ENCODE measurements at places on chromosomes 4 and X. TPM values are rescaled to one million over a fixed set of nuclear protein-coding genes. Genes with fewer than 3 reads are reported as not detected.

- no peaks in the 10 kb centered on the region for H3K27me3 ChIP-seq
- no peak overlapping the region for H3K27ac ChIP-seq
- no peak for DNase-seq
- H3K36me3 ChIP-seq = no peaks in the 10 kb centered on the region
These were observed 21.6 kb upstream of the WDR17 start for GRCh38 chr4:176043838-176044588.

GRCh38 chr4:151291485-151291884 is 14.5 kb downstream of the PRSS48 start:
- no peak for DNase-seq
- no peaks in the 10 kb centered on the region for H3K27me3 ChIP-seq
- no peak overlapping the region for H3K27ac ChIP-seq

DNA sequence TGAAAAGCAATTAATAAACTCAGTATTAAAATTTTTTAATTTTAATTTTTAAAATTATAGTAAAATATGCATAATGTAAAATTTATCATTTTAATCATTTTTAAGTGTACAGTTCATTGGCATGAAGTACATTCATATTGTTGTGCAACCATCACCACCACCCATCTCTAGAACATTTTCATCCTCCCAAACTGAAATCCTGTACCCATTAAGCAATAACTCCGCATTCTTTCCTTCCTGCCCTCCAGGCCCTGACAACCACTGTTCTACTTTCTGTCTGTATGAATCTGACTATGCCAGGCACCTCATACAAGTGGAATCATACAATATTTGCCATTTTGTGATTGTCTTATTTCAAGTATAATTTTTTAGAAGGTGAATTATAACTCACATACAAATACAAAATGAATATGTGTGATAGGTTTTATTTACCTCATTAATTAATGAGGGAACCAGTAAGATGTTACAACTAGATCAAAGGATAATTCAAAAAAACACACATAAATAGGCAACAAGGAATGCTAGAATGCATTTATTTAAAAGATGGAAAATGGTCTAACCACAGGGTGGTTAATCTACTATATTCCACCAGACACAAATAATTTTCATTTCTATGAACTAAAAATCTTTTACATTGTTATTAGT is 13.1 kb upstream of the AFF1 start:
- no peak for DNase-seq
- H3K4me1 ChIP-seq = no peaks in the 10 kb centered on the region
- H3K27me3 ChIP-seq = no peaks in the 10 kb centered on the region
- H3K36me3 ChIP-seq = peaks cover 9% of the 10 kb centered on the region

DNA sequence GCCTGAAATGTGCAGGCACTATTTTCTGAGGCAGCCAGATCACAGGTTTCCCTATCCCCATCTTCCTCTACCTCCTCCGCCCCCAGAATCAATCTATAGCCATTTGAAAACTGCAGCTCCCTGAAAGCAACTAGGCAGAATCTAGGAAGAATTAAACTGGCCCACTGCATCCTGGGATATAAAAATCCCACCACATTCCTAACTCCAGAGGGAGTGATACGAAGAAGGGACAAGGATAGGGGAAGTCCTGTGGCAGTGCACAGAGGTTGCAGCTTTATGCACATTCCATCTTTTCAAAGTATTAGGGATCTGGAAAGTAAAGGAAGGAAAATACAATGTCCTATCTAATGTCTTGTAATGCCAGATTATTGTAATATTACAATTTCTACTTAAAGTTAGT is 18.3 kb upstream of the HERC3 start:
- H3K27me3 ChIP-seq = no peaks in the 10 kb centered on the region
- no peaks in the 10 kb centered on the region for H3K4me1 ChIP-seq
- H3K36me3 ChIP-seq = no peaks in the 10 kb centered on the region
- no peak for DNase-seq
- no peak overlapping the region for H3K27ac ChIP-seq

- no peaks in the 10 kb centered on the region for H3K27me3 ChIP-seq
- no peaks in the 10 kb centered on the region for H3K36me3 ChIP-seq
- H3K27ac ChIP-seq = no peak overlapping the region
- H3K4me3 ChIP-seq = no peak overlapping the region
These were observed 306.3 kb upstream of the PPARGC1A start for GRCh38 chr4:24195991-24196736.

DNA sequence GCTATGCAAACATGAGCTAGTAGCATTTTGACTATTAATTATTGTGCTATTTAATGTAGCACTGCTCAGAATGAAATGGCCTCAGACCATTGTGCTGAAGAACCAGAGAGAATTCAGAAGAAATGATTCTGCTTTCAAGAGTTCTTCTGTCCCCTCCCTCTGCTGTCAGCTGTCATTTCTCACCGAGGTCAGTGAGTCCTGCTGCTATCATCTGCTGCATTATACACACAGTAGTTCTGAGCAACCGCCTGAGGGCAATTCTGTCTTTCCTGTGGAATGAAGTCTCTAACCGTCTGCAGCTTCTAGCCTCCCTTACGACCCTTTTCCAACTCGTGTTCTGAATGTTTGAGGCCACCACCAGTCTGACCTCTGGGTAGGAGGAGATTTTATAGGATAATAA is 249.4 kb downstream of the HNRNPD start:
- H3K4me3 ChIP-seq = no peak overlapping the region
- H3K4me1 ChIP-seq = no peaks in the 10 kb centered on the region
- no peak overlapping the region for H3K27ac ChIP-seq
- no peak for DNase-seq
- H3K36me3 ChIP-seq = no peaks in the 10 kb centered on the region
- H3K27me3 ChIP-seq = no peaks in the 10 kb centered on the region

DNA sequence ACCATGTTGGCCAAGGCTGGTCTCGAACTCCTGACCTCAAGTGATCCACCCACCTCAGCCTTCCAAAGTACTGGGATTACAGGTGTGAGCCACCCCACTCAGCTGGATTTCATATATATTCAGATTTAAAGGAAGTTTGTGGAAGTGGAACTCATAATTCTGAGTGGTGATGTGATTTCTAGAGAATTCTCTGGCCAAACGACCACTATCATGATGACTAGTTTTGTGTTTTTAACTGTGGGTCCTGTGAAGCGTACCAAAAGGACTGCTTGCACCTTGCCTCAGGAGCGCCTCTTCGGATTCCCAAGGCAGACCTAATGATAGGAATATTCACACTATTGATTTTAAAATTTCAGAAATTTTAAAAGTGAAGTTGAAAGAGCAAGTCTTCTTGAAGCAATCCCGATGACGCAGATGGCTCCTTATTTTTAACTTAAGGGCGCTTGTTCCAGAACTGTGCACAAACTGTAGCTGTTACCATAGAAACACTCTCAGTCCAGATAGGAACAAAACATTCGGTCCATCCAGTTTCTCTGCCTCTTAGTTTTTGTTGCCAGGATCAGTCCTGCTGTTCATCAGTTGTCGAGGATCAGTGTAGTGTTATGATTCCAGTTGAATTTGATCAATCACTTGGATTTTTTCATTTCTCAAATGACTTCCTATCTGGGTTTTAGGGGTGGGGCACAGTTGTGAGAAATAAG is 51.7 kb upstream of the CLCN4 start:
- H3K27me3 ChIP-seq = no peaks in the 10 kb centered on the region
- no peak overlapping the region for H3K4me3 ChIP-seq
- peak overlapping the region; percentile 69 for H3K27ac ChIP-seq
- DNase-seq = peak; percentile 75
- H3K36me3 ChIP-seq = no peaks in the 10 kb centered on the region

DNA sequence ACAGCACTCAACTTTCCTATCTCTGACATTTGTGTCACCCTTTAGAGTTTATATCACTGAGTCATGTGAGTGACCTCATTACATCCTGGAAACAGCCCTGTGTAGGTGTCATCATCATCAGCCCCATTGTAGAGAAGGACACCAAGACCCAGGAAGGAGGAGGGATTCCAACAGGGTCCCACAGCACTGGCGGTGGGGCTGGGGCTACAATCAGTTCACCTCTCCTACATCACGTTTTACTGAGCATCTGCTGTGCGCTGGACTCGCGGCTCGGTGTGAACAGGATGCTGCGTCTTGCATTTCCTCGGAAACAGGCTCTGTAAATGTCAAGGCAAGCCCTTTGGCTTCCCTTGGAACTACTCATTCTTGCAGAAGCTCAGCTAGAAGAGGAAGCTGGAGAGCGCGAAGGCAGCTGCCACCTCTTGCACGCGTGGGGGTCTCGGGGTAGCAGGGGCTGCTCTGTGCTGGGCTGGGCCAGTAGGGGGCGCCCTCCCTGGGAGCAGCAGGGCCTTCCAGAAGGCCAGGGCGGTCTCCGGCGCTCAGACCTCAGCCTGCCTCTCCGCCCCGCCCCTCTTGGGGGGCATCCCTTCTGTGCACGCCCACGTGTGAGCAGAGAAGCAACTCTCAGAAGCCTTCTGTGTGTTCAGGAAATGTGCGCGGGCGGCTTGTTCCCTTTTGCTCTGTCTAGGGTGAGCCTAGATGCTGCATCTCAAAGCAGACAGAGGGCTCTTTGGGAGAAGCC is 29.0 kb downstream of the REELD1 start:
- H3K4me3 ChIP-seq = no peak overlapping the region
- no peaks in the 10 kb centered on the region for H3K27me3 ChIP-seq
- no peaks in the 10 kb centered on the region for H3K4me1 ChIP-seq

- H3K36me3 ChIP-seq = no peaks in the 10 kb centered on the region
- no peaks in the 10 kb centered on the region for H3K4me1 ChIP-seq
- no peak for DNase-seq
- H3K27me3 ChIP-seq = no peaks in the 10 kb centered on the region
- H3K27ac ChIP-seq = no peak overlapping the region
These were observed 144.8 kb upstream of the SLIT2 start for GRCh38 chr4:20106921-20107320.

The GABRG1 gene
- 0.16 TPM for total RNA-seq

The RNF128 gene
- total RNA-seq = not detected

The TRIM75 gene
- not detected for total RNA-seq
